ENCODE measurements at places on chromosomes 3 and 15.

DNA sequence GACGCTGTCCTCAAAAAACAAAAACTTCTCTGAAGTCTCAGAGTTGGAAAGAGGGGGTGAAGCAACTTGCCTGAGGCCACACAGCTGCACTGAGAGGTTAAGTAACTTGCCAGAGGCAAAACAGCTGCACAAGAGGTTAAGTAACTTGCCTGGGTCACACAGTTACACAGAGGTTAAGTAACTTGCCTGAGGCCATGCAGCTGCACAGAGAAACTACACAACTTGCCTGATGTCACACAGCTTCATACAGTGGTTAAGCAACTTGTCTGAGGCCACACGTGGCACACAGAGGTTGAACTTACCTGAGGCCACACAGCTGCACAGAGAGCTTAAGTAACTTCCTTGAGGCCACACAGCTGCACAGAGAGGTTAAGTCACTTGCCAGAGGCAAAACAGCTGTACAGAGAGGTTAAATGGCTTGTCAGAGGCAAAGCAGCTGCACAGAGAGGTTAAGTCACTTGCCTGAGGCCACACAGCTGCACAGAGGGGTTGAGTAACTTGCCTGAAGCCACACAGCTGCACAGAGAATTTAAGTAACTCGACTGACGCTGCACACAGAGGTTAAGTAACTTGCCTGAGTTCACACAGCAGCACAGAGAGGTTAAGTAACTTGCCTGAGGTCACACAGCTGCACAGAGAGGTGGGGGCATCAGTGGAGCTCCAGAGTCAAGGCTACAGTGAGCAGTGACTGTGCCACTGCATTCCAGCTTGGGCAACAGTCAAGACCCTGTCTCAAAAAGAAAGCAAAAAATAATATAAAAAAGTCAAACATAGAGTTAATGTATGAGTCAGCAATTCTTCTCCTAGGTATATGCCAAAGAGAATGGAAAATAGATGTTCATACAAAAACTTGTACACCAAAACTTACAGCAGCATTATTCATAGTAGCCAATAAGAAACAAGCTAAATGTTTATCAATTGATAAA lies 12.0 kb upstream of the ACAD9 start:
- no peak for DNase-seq

DNA sequence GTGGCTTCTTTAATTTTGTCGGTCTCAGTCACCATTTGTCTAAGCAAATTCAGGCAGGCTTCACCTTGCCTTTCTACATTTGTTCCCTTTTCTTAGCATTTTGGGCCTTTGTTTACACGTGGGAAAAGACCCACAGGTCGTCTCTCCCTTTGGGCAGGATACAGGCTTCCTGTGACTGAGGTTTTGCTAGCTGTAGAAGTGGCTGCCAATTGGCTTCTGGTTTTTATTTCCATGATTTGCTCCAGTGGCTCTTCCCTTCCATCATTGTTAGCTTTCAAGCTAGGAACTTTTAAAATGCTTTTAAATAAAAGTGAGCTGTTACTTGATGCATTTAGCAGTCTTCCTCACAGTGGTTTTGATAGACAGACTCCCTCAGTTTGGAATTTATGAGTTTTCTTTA lies 37.3 kb downstream of the MLH1 start:
- DNase-seq = no peak

DNA sequence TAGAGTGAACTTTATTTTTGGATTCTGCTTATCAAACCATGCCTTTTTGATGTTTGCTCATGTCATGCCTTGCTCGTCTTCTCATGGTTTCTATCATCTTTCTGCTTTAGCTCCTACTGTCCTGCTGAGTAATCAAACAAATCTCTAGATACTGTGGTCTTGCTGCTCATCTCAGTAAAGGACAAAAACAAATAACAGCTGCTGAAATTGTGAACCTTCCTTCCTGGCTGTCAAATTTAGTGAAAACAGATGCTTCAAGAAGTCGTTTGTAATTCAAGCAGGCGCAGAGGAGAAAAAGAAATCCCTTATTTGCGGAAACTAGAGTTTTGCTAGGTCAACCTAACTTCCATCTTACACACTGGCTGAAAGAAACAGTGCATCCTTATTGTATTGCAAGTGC lies 616.1 kb upstream of the ALCAM start:
- no peak for DNase-seq

- DNase-seq = no peak
Measured at GRCh38 chr15:40150163-40150925, 10.5 kb upstream of the BUB1B start.

GRCh38 chr3:96236522-96236921 lies 577.9 kb upstream of the EPHA6 start:
- no peak for DNase-seq

DNA sequence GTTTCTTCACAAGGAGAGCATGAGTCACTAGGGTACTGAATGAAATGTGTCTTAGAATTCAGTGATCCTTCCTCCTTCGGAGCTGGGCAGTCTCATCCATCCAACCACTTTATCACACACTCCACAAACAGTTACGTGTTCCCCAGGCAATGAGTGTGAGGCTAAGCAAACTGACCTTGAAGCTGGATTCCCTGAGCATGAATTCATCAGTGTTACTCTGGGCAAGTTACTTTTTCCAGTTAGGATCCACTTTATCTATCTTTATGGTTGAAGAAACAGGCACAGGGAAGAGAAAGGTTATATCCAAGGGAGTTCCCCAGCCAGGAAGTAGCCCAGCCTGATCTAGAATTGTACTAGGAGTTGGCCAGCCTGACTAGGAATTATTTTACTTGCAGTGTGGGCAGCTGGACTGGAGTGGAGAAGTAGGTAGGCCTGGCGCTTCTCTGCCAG lies 17.1 kb upstream of the GCNT3 start:
- DNase-seq = no peak

DNA sequence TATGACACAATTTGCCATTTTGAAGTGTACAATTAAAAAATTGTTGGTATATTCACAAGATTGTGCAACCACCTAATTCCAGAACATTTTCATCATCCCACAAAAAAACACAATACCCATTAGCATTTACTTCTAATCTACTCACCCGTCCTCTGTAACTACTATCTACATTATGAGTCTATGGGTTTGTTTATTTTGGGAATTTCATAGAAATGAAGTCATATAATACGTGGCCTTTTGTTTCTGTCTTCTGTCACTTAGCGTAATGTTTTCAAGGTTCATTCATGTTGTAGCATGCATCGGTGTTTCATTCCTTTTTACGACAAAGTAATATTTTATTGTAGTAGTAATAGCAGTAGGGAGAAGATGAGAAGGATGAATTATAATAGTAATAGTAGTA lies 55.2 kb upstream of the CNTN6 start:
- DNase-seq = no peak

DNA sequence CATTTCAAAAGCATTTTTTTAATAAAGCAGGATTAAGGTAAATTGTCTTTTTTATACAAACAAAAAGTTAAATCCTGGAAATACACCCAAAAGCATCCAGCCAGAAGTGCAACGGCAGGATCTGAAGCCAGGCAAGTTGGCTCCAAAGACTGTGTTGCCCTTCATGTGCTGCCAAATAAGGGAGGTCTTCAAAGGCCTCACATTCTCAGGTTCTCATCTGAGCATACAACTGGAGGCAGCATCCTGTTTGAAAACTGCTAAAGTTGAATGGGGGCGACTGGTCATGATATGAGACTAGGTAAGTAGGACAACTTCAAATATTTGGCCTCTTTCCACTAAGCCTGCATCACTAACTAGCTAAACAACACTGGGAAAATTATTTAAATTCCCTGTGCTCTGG lies 52.2 kb downstream of the IMPG2 start:
- DNase-seq = no peak

DNA sequence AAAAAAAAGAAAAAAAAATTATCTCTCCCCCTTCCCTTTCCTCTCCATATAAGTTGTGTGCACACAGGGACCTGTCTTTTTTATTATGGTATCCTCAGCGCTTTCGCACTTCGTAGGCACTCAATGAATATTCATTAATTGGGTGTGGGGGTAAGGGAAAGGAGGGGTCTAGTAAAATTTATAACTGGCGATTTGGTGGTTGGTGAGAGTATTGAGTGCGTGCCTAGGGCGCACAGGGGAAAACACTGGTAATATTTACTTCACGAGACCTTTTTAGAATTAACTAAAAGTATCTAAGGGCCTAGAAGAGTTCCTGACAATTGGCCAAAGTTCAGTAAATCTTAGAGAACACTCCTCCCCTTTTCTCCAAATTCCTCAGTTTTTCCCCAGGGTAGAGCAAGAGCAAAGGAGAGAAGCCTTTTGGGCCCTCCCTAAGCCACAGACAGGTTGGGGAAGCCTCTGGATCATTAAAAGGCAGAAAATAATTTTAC lies 25.7 kb downstream of the TYRO3 start:
- no peak for DNase-seq

- no peak for DNase-seq
Measured at GRCh38 chr3:70829092-70829491, 516.7 kb upstream of the MDFIC2 start.
